ENCODE measurements at places on chromosomes 16 and 17.

DNA sequence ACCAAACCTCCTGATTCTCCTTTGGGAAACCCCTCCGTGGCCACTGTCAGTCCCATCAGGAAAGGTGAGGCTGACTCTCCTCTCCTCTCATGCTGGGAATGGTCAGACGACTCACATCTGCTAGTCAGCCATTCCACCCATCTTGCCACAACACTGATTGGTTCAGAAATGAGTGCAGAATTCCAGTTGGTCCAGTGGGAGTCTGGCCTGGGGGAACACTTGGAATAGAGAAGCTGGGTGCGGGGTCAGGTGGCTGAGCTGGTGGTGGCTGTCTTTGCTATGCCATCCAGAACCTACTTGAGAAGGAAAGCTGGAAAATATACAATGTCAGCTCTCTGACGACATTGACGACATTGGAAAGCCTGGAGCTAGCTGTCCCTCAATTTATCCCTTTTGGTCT, 23.6 kb upstream of the PLLP start:
- no peak for DNase-seq

DNA sequence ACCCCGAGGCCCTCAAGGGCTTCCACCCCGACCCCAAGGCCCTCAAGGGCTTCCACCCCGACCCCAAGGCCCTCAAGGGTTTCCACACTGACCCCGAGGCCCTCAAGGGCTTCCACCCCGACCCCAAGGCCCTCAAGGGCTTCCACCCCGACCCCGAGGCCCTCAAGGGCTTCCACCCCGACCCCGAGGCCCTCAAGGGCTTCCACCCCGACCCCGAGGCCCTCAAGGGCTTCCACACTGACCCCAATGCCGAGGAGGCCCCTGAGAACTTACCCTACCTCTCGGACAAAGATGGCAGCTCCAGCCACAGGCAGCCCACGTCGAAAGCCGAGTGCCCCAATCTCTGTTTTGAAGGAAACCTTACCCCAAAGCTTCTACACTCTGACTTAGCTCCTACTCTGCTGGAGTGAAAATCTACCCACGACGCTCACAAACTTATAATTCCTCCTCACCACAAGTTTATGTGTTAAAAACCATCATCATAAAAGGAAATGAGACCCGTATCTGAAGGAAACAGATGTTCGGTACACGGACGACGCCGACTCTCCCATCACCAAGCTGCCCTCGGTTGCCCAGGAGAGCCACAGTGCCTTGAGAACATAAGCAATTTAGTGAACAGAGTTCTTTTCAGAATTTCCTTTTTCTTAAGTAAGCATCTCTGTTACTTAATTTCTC, 61.2 kb upstream of the RPH3AL start:
- DNase-seq = no peak

- DNase-seq = no peak
Measured at GRCh38 chr16:85104821-85105391, 7.4 kb downstream of the CIBAR2 start.

DNA sequence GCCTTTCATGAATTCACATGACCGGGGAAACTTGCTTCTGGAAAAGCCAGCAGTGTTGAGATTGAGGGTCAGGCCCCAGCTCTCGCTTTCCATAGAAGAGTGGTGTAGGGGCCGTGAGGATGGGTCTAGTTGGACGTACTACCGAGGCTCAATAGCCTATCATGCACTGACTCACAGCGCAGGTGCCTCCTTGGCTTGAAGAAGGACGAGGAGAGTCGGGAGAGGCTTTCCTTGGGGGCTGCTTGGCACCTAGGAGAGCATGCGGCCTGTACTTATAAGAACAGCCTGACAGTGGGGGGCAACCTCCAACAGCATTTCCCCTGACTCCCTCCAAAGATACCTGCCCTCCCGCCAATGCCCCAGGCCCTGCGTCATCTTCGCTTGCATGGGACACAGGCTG, 37.6 kb downstream of the WSCD1 start:
- no peak for DNase-seq

DNA sequence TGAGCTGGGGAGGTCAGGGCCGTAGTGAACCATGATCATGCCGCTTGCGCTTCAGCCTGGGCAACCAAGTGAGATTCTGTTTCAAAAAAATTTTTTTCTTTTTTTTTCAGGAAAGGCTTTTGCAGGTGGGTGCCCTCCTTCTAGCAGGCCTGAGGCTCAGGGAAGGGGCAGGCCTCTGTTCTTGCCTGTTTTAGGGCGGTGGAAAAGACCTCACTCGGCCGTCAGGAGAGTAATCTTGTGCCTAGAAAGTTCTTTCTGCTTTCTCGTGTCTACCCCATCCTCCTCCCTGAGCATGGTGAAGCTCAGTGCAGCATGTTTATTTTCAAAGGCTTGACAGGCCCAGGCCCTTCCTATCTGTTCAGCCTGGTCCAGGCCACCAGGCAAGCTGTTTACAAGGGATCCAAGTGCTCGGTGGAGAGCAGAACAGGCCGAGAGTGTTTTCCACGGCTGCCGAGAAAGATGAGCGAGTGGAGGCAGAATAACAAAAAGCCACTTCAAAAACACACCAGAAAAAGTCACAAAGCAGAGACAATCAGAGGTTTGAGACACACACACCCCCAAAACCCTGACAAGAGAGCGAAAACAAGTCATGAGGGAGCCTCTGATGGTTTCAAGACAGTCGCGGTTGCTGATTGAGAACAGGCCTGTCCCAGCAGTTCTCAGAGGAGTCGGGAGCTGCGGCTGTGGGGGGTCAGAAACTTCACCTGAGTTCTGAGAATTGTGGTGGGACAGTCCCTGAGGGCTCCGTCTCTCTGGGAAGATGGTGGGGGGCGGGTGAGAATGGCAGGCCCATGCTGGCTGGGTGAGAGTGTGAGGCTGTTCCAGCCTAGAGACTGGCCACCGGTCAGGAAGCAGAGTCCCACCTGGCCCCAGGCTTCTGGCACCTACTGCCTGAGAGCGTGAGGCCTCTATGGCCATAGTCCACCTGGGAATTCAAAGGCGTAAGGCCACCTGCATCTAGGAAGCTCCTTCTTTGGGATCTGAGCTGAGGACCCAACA, 37.5 kb upstream of the CCR7 start:
- no peak for DNase-seq

- DNase-seq = no peak
Measured at GRCh38 chr17:80662557-80662956, 117.9 kb downstream of the RPTOR start.

- no peak for DNase-seq
Measured at GRCh38 chr17:75639327-75639726, 6.1 kb downstream of the SMIM5 start.

DNA sequence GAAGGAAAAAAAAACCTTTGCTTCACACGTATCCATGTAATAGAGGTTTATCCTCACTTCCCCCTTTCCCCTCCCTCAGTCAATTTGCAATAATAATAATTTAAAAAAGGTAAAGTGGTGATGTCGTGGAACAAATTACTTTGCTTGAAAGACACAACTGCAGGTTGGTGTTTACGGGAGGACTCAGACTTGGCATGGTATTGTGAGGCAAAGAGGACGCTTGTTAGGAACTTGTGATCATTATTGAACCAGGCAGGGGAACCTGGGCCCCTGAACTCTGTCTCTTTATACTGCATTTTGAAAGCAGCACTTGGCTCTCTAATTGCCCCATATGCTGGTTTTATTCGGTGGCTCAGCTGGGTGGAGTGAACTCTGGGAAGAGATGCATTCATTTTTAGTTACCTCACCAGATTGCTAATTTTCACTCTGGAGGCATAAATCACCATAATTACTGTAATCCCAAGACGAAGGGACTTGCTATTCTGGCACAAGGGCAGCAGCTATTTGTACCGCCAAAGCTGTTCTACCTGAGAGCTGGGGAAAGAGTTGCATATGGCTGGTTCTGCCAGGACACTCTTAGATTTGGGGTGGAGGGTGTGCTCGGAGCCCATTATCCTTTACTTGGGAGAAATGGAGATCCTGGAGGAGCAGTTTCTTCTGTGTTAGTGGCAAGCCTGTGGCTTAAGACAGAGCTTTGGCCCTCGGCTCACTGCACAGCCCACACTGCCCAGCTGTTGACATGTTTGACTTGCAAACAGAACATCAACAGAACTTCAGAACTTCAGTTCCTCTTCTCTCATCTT, 5.7 kb upstream of the DHX8 start:
- no peak for DNase-seq

- no peak for DNase-seq
Measured at GRCh38 chr17:19755821-19756510, 7.9 kb upstream of the ALDH3A1 start.

DNA sequence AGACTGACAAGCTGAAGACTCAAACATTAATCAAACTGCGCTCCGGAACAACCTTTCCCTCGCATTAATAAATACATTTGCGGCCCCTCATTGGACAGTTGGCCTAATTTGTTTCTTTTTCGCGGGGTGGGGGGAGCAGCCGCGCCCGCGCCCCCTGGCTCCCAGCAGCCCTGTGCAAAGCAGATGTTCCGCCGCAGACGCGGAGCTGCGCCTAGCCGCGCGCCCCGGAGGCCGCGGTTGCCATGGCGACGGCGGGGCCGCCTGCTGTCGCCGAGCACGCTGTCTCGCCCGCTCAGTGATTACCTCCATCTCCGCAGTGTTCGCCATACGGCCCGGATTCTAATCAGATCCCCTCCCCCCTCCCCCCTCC, 25.5 kb downstream of the COPZ2 start:
- no peak for DNase-seq

DNA sequence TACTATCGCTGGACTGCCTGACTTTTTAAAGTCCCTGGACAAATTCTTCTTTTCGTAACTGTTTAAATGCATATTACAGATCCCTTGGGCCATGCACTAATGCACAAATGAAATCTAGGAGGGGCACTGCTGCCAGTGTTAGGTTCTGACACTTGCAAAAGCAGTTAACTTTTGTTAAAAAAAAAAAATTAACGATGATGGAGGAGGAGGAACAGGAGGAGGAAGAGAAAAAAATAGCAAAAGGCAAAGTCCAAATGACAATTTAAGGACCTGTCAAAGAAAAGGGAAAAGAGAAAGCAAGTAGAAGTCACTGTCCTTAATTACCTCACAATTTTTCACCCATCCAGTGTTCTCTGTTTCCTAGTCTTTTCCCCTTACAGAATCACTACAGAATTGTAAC, 97.8 kb upstream of the CORO6 start:
- DNase-seq = no peak

GRCh38 chr16:68823401-68824135, 19.8 kb upstream of the TANGO6 start:
- DNase-seq = no peak

GRCh38 chr17:45809499-45809898, 25.4 kb downstream of the CRHR1 start:
- no peak for DNase-seq

- no peak for DNase-seq
Measured at GRCh38 chr17:49575679-49576087, at the start of gene NXPH3. Gene NXPH3 (plus strand): TSS chr17:49575871. CDS start chr17:49576220, 349 bp downstream.

DNA sequence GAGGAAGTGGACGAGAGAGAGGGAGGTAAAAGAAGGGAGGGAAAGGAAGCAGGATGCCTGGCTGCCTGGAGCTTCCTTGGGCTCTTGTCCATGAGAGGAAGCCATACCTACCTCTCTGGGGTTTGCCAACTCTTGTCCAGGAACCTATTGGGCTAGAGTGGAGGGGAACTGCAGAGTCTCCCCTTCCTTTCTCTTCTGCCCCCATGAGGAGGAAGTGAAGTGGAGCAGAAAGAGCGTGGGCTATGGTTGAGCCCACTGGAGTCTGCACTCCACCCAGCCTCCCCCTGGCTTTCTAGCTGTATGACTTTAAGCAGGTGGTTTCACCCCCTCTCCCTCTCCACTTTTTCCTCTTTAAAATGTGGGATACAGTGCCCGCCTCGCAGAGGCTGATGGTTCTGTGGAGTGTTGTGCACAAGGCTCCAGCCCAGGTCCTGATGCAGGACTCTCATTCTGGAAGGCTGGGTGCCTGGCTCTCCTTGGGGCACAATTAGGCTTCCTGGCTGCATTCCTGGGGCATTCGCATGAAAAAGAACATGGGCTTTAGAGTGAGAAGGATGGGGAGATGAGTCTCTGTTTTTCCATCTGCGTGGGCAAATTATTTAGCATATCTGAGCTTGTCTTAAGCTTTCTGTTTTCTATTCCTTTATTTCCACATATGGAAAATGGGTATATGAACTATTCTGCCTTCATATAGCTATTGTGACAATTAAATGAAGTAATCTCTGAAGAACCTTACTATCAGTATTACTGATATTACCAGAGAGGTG, 40.7 kb downstream of the HLF start:
- no peak for DNase-seq

- no peak for DNase-seq
Measured at GRCh38 chr16:25614716-25615265, 77.0 kb upstream of the HS3ST4 start.

DNA sequence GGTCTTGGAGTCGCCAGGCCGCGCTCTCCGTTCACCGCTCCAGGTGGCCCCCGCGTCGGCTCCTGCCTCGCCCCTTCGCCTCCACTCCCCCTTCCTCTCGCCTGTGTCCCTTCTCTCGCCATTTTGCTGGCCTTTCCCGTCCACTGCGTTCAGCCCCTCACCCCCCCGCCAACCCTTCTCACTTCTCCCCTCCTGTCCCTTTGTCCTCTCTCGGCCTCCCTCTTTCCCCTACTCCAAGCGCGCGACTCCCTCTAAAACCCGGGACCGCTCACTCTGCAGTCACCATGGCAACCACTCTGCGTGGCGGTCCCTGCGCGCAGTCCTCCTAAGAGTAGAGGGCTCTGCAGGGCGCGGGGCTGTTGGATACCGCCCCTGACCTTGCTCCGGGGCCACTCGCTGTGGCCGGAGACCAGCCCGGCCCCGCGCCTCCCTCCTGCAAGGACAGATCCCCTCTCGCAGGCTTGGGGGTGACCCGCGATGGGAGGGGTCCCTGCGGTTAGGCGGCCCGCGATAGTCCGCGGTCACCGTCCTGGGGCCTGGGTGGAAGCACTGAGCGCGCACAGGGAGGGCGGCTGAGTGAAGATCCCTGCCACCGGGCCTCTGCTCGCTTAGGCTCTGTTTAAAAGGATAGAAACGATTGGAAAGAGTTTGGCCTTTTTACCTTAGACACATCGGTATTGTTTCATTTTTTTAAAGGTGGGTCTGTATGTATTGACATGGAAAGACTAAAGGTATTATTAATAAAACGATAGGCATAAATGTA, 454 bp downstream of the CCDC40 start:
- DNase-seq = no peak

DNA sequence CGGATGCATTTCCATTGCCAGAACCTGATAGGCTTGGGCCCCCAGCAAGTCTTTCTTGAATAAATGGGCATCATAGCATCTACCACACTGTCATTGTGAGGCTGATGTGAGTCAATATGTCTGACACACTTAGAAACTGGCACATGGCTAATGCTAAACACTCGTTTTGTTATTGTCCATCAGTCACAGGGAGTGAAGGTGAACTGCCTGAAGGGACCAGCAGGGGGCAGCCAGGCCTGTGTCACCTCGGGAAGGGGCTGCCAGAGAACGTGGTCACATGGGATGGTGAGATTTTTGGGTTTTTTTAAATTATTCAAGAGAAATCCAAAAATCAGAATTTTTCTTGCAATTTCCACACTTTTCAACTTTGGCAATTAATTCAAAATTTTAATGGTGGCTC, 831 bp upstream of the RCVRN start:
- DNase-seq = no peak

DNA sequence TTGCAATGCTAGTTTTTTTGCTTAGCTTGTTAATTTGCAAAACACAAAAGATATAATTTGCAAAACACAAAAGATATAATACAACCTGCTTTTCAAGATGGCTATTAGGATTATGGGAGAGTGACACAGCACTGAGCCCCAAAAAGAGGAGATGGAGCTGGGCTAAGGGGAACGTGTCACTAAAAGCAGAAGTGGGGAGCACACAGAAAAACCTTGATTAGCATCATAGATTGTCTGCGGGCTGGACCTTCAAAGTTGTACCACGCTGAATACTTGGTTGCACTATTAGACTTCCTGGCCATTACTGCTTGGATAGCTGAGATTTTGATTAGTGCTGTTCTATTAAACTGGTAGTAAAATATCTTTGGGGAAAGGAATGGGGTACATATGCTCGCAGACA, 36.2 kb downstream of the KCNJ16 start:
- no peak for DNase-seq
